ENCODE measurements at places on chromosomes 12 and 14.

- DNase-seq = peak; percentile 47
Observed at GRCh38 chr12:81417056-81417455, 339.2 kb downstream of the ACSS3 start.

GRCh38 chr12:25992026-25992782, 33.7 kb downstream of the RASSF8 start:
- DNase-seq = no peak

DNA sequence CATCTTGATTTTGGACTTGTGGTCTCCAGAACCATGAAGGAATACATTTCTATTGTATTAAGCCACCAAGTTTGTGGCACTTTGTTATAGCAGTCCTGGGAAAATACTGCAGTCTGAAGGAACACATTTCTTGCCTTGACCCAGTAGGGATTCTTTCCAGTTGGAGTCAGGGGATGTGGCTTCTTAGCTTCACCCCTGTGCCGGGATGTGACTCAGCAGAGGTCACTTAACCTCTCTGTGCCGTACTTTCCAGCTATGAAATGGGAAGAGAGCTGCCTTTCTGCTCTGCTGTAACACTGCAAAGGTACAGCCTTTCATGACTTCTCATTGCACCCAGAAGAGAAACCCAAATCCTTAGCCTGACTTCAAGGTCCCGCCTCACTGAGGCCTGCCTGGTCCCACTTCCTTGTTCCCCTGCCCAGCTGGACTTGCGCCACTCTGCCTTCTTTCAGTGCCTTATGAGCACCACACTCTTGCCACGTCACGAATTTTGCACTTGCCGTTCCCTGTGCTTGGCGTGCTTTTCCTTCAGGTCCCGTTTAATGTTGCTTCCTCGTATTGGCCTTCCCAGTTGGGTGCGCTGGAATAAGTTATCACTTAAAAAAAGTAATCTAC, 24.2 kb downstream of the CHST11 start:
- DNase-seq = no peak

DNA sequence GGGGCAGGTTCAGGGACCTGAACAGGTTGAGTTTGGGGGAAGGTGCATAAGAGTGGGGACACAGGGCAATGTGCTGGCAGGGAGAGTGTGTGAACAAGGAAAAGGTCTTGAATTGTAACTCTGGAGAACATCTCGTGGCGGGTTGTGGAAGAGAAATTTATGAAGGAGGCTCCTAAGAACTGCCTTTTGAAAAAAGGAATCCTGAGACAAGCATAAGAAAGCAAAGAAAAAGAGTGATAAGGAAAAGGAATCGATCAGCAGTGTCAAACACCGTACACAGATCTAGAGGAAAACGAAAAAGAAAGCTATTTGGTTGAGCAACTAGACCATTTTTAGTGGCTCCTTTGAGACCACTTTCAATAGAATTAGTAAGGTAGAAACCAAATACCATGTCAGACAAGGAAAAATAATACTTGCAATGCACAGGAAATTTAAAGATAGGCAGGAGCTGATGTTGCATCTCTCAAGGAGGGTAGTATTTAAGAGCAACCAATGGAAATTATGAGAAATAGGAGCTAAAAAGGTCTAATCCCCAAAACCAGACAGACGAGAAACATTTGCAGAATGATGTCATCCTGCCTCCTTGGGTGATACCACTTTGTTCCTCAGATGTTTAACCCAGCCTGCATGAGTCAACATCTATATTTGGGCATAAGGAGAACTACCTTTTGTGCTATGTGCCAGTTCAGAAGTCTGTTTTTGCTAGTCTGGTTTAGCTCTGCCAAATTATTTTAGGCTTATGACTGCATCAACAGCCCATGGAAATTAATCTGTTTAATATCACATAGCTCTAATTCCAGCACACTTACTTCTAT, 64.5 kb upstream of the STK38L start:
- no peak for DNase-seq

DNA sequence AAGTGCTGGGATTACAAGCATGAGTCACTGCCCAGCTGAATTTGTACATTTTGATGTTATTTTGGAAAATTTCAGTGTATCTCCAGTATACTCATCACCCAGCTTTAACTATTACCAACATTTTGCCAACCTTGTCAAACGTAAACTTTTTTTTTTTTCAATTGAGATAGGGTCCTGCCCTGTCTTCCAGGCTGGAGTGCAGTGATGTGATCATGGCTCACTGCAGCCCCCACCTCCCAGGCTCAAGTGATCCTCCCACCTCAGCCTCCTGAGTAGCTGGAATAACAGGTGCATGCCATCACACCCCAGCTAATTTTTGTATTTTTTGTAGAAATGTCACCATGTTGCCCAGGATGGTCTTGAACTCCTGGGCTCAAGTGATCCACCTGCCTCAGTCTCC, 29.2 kb downstream of the MDM2 start:
- DNase-seq = no peak

DNA sequence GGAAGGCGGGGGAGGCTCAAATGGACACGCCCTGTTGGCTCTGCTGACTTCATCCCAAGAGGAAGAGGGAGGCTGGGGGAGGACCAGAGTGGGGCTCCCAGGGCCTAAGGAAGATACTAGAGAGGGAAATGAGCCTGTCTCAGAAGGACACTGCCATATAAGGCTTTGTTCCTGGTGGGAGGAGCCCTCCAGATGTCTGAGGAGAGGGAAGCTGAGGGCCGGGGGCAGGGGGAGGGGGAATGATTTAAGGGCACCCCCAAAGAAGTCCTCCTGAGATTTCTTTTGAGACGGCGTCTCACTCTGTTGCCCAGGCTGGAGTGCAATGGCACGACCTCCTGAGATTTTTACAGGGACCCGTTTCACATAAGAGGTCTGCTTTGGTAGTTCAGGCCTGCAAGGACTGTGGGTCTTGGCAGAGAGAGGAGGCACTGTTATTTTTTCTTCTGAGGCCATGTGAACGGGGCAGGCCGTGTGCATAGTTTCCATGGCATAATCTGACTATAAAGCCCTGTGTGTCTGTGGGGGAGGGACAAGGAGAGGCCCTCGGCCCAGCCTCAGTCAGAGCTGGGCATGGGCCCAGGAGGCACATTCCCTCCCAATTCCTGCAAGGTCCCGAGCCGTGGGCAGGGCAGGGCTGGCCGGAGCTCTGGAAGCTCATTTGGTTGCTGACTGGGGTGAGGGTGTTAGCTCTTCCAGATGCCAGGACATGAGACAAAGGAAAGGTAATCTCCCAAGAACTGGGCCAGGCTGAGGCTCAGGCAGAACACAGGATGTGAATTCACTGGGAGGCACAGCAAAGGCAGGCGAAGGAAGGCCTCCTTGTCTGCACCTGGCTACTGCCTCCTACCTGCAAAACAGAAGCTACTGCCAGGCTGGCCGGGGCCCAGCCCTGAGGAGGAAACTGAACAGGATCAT, 22.2 kb upstream of the PLEKHG3 start:
- DNase-seq = no peak

GRCh38 chr12:109721276-109721675, 7.7 kb downstream of the FAM222A start:
- DNase-seq = no peak

DNA sequence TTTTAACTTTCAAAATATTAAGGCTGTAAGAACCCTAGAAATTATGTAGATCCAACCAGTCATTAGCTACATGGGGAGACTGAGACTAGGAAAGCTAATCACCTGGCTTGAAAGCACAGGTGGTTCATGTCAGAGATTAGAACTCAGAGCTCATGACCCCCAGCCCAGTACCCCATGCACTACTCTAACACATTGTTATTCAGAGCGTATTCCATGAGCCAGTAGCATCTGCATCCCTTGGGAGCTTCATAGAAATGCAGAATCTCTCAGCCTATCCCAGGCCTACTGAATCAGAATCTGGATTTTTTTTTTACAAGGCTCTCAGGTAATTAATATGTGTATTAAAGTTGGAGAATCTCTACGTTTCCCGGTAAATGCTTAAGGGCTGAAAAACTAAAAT, 161.7 kb downstream of the BTG1 start:
- DNase-seq = no peak

- DNase-seq = no peak
Observed at GRCh38 chr14:78673845-78674244, 503.7 kb downstream of the NRXN3 start.

GRCh38 chr14:52354242-52354641, 40.1 kb downstream of the PTGER2 start:
- no peak for DNase-seq

- DNase-seq = no peak
Observed at GRCh38 chr12:127519779-127520178, 747.2 kb upstream of the TMEM132C start.

GRCh38 chr12:64088431-64089349, 133.4 kb downstream of the KICS2 start:
- no peak for DNase-seq

- no peak for DNase-seq
Observed at GRCh38 chr12:7431993-7432685, 11.8 kb downstream of the CD163L1 start.

GRCh38 chr12:91274916-91275315, 92.3 kb upstream of the DCN start:
- DNase-seq = no peak

- DNase-seq = no peak
Observed at GRCh38 chr14:34211732-34212131, 250.3 kb downstream of the SPTSSA start.

- DNase-seq = no peak
Observed at GRCh38 chr12:84507956-84508850, 404.4 kb downstream of the SLC6A15 start.

GRCh38 chr14:68703093-68703492, 89.8 kb downstream of the ZFP36L1 start:
- DNase-seq = no peak

DNA sequence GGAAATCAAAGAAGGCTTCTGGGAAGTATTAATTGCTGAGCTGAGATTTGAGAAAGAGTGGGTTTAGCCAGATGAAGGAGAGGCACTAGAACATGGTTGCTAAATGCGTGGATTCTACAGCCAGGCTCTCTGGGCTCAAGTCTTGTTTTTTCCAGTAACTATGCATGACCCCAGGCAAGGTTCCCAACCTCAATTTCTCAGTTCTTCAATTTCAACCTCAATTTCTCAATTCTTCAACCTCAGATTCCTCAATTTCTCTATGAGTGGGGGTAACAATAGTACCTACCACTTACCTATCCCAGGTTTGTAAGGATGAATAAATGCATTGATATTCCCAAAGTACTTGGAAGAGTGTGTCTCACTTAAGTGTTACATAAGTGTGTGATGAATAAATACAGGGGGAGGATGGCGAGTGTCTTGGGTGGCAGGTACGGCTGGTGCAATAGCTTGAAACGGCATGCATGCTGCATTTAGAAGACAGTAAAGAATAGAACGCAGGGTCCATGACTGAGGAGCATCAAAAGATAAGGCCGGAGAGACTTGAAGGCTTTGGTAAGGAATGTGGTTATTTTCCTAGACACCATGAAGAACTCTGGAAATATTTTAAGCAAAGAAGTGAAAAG, 149.1 kb upstream of the ATP2B1 start:
- DNase-seq = no peak

GRCh38 chr12:106181401-106182114, 42.8 kb upstream of the NUAK1 start:
- DNase-seq = no peak

DNA sequence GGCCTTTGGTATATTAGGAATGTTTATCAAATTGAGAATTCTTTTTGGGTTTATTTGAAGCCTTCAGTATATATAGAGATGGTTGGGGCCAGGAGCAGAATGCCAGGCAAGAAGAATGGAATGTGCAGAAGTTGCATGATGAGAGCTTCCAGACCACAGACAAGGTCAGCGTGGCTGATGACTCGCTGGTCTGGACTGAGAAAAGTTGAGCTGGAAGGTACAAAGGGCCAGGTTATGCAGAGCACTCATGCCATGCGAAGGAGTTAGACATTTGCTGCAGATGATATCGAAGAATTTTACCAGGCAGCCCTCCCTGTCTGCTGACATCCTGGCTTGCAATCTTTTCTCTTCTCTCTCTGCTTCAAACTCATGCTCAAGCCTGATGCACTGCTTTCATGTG, 196.2 kb upstream of the ARHGAP5 start:
- no peak for DNase-seq

GRCh38 chr12:12885096-12885792, 6.1 kb upstream of the GPRC5A start:
- DNase-seq = no peak

DNA sequence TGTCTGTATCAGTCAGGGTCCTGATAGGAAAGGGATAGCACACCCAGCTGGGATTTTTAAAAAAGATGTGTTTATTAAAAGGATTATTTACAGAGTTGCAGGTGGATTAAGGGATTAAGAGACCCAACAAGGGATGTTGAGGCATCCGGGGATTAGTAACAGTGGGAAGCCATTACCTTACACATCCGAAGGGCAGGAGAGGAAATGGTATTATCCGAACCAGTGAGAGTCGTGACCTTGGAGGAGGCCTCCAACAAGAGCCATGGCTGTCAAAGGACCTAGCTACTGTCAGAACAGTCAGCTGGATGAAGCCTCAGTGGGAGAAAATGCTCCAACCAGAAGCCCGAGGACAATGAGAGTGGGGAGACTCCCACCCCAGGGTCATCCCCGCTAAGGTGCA, 146.3 kb upstream of the KRAS start:
- DNase-seq = no peak

GRCh38 chr14:61965030-61965745, 203.0 kb downstream of the SNAPC1 start:
- no peak for DNase-seq

DNA sequence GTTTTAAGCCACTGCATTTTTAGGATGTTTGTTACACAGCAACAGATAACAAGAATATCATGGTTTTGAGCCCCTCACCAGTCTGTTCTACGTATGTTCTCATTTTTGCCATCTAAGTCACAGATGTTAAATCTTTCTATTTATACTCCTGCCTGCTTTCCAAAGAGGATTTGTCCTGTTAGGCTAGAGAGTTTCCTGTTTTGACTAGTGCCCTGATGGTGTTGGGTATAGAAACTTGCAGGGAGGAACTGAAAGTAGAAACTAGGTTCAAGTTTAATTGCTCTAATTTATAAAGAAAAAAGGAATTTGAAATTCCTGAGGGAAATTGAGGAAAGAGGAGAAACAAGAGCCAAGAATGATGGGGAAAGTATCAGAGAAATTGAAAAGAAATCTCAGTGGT, 74.4 kb upstream of the COCH start:
- DNase-seq = no peak
